ENCODE measurements at places on chromosomes 1 and 21. TPM values are rescaled to one million over a fixed set of nuclear protein-coding genes. Genes with fewer than 3 reads are reported as not detected.

DNA sequence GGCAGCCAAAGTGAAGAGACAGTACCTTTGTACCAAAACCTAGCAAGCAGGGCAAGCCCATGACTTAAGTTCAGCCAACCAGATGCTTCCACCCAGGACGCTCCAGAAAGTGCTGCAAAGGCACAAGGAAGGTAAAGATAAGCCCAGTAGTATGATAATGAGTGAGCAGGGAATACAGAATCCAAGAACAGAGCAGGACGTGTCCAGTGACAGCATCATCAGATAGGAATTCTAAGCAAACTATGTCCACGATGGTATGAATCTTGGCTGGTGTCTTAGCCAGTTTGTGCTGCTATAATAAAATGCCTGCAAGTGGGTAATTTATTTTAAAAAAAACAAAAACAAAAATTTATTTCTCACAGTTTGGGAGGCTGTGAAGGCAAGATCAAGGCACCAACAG lies 13.6 kb downstream of the GJA4 start:
- no peak for DNase-seq

DNA sequence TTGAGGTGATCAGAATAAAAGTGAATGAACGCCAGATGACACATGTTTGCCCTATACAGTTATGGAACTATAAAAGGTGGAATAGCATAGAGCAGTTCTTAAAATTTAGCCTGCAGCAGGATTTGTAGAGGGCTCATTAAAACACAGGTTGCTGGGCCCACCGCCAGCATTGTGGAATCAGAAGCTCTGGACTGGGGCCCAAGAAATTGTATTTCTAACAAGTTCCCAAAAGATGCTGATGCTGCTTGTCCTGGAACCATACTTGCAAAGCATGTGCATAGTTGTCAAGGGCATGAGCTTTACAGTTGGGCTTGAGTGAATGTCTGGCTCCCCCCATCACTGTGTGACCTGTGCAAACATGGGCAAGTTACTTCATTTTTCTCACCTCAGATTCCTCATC lies 37.5 kb upstream of the LRRC53 start:
- DNase-seq = no peak

DNA sequence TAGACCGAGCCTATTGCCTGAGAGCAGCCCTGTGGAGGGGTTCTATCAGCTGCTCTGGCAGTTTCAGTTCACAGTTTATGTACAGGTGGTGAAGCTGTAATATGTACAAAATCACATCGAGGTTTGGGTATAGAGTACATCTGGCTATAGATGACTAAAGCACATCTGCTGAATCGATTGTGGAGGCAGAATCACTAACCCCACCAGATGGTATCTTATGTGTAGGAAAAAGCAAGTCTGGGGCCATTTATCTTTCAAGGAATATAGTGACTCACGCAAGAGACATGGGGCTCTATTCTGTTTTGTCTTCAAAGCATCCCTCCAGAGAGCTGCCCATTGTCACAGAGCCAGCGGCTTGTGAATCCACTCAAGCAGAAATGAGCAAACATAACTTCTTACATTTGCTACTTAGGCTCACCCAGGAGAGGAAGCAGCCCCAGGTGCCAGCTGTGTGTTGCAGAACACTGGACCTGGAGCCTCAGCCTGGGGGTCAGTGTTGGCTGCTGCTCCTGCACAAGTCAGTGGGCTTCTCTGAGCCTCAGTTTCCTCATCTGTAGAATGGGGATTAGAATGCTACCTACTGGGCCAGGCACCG lies 21.3 kb downstream of the MIIP start:
- DNase-seq = no peak

DNA sequence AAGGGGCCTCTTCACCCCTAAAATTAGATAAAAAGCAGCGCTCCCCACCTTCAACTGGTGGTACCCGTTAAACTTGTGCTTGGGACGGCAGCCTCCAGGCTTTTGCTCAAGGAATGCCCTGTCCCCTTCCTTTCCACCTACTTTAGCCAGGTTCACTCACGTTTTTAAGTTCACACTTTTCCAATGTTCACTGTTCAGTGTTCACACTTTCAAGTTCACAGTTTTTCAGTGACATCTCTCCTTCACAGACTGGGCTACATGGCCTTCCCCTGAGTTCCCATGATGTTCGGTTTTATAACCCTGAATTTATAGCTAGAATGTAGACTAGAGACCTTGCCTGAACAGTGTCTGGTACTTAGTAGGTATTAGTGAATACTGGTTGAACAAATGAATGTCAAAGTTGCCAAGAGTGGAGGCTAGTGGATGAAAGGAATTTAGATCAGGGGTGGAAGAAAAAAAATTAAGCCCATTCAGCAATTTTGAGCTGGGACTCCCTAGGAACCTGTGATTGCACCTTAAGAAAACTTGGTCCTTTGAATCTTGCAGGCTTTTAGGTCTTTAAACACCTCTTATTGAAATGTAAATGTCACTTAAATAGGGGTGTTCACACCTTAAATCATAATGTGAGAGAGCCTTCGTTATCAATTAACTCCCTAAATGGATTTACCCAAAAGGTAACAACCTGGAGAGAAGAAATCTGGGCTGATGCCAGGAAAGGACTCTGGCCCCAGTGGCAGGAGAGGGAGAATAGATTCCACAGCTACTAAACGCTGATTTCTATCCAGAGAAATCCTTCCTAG lies 12.3 kb downstream of the BTG2 start:
- DNase-seq = no peak

DNA sequence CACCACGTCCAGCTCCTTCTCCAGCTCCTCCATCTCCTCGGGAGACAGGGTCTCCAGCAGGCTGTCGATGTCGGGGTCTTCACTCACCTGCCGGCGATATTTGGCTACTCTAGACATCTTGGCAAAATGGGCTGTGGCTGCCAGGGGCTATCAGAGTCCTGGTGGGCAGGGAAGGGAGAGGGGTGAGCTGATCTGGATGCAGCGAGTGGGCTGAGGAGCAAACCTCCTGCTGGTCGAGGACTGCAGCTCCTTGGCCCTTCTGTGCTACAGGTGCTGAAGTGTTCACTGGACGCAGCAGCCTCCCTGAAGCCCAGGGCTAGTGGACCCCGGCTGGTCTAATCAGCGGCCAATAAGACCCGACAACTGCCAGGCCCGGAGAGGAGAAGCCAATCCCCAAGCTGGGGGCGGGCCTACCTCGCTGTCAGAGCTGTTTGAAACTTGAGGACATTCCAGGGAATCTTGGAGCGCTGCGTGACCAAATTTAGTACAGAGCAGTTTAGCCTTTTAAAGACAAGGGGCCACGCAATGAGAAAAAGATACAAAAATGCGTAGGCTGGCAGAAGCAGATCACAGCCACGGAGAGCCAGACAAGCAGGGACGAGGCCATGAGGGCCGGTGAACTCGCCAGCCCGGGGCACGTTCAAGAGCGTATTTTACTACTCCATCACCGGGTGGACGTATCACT lies at the start of gene LMOD1:
TSS of gene LMOD1 (minus strand) at position 325 of the 685 bp plus-strand sequence. CDS start at position 117, 208 bp downstream.
- peak; percentile 95 for DNase-seq

DNA sequence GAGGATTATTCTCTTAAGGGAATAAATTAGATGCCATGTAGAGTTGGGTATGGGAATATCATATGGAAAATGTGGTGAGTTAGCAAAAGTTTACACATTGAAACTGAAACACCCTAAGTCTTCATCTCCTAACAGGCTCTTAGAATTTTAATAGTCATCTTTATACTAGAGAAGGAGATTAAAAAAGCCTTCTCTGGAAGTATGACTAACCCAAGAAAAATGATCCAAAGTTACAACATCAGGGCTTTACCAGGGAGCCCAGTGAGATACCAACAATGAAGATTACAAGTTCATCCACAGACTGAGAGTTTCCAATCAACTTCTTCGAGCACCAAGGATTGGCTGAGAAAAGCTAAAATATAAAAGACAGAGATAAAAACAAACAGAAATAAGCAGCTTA lies 70.0 kb upstream of the KIAA0040 start:
- no peak for DNase-seq

DNA sequence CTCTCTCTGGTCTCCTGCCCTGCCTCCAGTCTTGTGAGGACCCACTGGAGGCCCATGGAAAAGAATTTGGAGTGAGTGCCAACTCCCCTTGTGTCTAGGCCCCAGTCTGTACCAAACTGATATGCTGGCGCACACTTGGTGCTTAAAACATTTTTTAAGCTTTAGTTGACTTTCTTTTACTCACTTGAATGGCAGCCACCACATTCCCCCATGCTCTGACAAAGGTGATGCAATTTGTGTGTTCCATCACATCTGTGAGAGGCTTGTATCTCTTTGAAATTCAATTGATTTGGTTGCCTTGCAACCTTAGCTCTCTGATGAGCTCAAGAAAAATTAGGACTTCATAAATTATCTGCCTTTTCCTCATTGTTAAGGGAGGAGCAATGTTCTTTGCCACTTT lies 30.5 kb upstream of the WDTC1 start:
- DNase-seq = no peak

Gene SYPL2
- 2.5 TPM for total RNA-seq

Gene IL19
- not detected for total RNA-seq

Gene TMPRSS15
- total RNA-seq = not detected
